Naive thymus-derived CD4-positive, alpha-beta T cell (primary cell): ENCODE measurements at places on chromosomes 11 and 22. TPM values are rescaled to one million over a fixed set of nuclear protein-coding genes. Genes with fewer than 3 reads are reported as not detected.

DNA sequence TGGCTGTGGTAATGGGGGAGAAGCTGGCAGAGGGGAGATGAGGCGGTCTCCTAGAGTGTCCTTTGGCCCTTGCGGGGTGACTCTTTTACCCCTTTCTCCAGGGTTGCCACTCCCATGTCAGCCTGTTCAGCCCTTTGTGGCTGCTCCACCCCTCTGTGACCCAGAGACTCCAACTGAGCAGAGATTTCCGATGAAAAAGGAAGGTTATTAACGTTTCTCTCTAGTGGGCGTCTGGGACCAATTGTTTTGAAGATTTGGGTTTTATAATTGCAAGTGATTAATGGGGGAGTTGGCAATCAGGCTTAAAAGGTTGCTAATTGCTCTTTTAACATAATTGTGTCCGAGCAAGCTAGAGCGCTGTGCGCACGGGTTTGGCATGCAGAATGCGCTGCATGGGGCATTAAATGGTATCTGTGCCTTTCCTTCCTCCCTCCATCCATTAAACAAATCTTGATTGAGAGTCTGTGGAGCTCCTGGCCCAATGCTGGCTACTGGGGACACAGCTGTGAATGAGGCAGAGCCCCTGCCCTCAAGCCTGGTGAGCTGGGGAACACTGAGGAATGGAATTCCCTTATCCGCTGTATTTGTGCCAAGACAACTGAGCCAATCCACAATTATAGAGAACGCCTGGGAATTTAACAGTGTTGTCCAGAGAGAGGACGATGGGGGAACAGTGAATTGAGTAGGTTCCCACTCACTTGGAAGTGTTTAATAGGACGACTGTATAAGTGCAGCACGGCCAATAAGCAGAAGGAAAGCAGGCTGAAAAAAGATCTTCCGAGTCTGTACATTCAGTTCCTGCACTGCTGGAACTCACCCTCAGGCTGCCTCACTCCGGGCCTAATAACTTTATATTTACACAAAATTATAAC is 295.9 kb downstream of the MIAT start:
- DNase-seq = no peak

DNA sequence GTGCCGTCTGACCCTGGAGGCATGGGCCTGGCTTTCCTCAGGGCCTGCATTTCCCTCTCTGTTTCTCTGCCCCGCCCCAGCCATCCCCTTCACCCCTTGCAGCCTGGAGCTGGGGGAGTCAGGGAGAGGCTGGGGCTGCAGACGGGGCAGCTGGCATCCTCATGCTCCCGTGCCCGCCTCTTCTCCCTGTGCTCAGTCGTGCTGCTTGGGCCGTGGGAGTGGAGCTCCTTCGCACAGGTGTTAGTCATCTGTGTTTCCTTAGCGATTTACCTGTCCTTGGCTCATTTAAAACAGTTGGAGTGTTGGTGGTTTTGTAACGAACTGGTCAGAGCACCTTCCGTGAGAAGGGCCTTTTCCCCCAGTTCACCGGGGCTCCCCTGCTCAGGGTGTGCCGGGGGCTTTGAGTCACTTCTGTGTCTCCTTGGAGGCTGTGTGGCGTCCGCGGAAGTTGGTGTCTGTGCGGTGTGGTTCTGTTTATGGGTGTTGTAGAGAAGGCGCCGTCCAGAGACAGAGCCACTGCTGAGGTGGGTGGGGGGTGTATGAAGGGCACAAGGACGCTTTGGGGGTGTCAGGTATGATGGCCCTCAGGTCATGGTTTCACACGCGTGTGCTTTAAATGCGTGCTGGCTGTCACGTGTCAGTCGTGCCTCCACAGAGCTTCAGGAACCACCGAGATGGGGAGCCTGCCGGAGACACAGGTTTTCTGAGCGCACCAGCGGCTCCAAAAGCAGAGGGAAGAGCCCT is 19.5 kb downstream of the BRSK2 start:
- no peak for DNase-seq

DNA sequence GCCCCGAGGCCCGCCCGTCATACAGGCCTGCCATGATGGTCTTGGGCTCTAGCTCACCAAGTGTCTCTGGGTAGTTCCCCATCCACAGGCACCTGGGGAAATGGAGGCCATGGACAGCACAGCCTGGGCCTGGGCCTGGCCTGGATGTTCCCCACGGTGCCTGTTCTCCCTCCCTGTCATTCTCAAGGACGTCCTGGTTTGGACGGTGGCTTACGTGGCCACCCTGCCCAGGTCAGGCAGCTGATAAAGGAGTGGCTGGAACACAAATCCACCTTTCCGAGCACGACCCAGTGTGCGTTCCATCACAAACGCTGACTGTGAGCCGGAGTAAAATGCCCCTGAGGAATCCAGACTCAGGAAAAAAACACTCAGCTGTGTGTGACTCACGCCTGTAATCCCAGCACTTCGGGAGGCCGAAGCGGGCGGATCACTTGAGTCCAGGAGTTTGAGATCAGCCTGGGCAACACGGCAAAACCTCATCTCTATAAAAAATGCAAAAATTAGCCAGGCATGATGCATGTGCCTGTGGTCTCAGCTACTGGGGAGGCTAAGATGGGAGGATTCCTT is 41.2 kb upstream of the TESMIN start:
- DNase-seq = no peak

GRCh38 chr11:134554861-134555260 is 142.8 kb upstream of the B3GAT1 start:
- DNase-seq = no peak

DNA sequence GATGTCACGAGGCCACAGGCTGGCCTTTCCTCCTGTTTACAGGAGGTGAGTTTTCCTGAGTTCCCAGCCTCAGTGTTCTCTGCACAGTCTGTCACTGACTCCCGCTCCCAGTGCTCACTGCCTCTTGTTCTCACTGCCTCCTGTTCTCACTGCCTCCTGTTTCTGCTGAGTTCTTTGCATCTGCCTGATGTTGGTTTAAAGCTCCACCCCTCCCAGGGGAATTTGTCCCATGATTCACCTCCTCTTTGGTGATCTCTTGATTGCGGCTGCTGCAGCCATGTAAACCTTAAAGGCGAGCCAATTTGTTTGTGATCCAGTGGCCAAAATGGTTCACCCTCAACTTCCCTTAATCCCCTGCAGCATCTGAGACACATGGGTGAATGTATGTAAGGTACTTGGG is 6.0 kb upstream of the TUBA8 start:
- DNase-seq = no peak

DNA sequence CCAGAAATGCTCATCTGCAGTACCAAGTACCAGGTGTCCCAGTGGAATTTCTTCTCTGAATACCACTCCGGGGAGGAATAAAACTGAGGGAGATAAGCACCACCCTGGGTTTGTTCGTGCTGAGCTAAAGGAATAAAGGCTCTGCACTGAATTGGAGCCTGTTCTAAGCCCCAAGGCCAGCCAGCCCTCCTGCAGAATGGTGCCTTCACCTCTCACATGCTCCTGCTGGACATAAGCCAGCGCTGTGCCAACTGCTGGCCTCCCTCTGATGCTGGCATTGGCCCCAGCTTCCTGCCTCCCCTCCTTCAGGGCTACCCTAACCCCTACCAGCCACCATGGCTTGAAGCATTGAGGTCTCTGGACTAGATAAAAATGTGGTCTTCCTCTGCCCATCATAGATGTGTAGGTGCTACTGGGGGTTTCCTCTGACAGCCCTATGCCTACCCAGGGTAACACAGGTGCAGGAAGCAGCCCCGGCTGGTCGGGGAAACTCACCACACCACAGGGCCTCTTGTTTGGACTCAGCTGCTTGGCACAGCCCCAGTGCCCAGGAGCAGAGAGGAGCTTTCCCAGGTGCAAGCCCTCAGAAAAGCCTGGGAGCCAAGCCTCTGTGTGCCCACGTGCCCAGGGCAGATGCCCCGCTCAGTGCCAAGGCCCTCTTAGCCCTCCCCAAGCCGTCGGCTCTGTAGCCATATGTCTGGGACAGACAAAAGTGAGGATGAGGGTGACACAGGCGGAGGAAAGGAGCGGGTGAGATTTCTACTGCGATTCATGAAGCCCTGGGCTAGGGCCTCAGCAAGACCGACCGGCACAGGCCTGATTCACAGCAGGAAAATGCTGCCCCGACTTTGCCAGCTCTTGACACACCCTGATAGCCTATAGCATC is 34.1 kb upstream of the JAM3 start:
- DNase-seq = no peak

DNA sequence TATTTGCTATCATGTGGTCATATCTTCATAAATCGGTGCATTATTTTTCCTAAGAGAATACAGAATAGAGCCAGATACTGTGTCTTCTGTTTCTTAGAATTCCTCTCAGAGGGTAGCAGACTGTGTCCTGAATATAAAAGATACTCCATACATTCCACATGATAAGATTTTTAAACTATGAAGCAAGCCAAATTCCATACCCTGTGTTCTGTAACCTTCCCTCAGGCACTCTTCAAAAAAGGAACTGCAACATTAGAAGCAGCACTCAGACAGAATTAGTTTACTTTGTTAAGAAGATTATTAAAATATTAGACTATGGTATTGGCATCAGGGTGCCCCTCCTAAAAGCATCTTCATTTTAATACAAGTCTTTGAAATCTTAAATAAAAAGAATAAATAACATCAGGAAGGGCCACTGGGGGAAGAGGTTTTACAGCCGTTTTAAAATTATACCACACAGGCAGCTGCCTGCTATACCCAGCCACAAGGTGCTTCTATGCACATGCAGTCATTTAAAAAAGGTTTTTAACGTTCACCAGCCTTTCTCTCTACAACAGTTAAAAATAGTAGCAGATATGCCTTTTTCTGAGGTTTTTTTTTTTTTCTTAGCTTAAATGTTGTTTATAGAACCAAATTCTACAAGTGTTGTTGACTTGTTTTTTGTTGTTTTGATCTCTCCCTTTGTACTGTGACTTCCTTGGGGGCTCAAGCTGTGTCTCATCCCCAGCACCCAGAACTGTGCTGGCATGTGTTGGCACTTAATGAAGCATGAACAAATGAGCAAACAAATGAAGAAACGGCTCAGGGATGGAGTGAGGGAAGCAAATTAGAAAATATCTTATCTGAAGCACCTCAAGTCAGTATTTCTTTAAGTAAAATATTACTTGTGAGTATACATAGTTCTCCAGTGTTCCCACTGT is 54.7 kb upstream of the CCDC89 start:
- no peak for DNase-seq

GRCh38 chr22:23116506-23117263 is 25.1 kb downstream of the RSPH14 start:
- DNase-seq = no peak

DNA sequence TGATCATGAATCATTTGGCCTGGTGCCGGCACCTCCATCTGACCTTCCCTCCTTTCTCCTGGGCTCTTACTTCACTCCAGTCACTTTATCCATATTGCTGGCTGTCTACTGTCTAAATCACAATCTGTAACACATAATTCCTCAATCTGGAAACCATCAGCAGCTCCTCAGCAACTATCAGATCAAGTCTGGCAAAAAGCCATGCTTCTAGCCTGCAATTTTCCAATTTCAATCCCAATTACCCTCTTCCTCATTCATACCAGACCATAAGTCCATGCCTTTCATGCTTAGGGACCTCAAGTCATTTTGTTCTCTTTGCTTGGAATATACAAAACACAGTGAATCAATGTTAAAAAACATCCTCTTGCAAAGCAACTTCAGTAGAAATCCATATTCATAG is 882.8 kb upstream of the ANO3 start:
- DNase-seq = no peak

DNA sequence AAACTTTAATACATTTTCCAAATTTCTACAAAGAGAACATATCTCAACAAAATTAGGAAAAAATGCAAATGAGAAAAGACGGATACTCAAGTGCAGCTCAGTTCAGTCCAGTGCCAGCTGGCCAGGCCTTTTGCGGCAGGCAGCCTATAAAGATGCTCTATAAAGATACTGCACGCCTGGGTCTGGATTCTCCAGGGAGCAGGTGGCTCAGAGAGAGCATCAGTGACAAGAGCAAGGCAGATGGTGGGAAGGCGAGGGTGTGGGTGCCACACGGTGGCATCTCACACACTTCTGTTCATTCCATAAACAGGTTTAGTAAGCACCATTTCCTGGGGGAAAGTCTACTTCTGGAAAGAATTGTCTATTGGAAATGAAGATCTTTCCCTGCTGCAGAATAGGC is 18.1 kb upstream of the SCN3B start:
- no peak for DNase-seq

GAB4 gene
- 0.61 TPM for total RNA-seq

CD59 gene
- 23.3 TPM for total RNA-seq

P2RX6 gene
- 0.66 TPM for total RNA-seq

UPB1 gene
- total RNA-seq = 3.4 TPM

CCDC85B gene
- total RNA-seq = 23.6 TPM

APIP gene
- 10.5 TPM for total RNA-seq
